ENCODE measurements at places on chromosomes 6 and 20. TPM values are rescaled to one million over a fixed set of nuclear protein-coding genes. Genes with fewer than 3 reads are reported as not detected.

OPN5 gene
- total RNA-seq: not detected

FOXA2 gene
- not detected for total RNA-seq

MUC21 gene
- not detected for total RNA-seq

PAX1 gene
- not detected for total RNA-seq

NRSN1 gene
- not detected for total RNA-seq

WTAP gene
- 109 TPM for total RNA-seq

DYNLT2 gene
- total RNA-seq: 1.7 TPM

MAK gene
- 0.90 TPM for total RNA-seq

SLPI gene
- not detected for total RNA-seq

HAO1 gene
- not detected for total RNA-seq

WFDC12 gene
- total RNA-seq: not detected

PI16 gene
- 4.2 TPM for total RNA-seq

Data from activated T-cell treated with anti-CD3 and anti-CD28 coated beads, Interleukin-2, amount 50 U/mL, for 72 hours (primary cell).